ENCODE measurements at places on chromosomes 13 and 19. TPM values are rescaled to one million over a fixed set of nuclear protein-coding genes. Genes with fewer than 3 reads are reported as not detected.

DNA sequence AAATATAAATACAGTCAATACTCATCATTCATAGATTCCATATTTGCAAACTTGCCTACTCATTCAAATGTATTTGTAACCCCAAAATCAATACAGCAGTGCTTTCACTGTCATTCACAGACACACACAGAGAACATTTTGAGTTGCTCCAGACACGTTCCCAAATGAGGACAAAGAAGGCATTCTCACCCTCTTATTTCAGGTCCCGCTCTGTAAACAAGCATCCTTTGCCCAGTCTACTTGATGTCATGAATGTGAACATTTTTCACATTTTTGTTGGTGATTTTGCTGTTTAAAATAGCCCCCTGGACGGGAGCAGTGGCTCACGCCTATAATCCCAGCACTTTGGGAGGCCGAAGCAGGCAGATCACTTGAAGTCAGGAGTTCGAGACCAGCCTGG lies 15.5 kb downstream of the C19orf47 start:
- DNase-seq, result no peak

DNA sequence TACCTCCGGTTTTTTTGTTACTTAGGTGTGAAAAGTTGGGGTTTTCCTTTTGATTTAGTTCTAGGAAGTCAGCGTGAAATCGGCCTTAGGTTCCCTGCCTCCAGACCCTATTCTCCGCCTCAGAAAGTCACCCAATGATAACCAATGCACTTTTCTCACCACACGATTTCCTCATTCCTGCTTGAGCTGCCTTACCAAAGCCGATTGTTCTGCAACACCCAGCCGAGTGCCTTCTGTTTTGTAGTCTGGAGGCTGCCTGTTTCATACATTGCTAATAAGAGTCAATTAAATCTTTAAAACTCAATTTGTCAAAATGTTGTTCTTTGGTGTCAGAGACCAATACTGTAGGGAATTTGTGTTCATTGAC lies 39.7 kb downstream of the GJA3 start:
- no peak for DNase-seq

- DNase-seq, result no peak
These were observed 13.1 kb upstream of the MTIF3 start for GRCh38 chr13:27463500-27463899.

DNA sequence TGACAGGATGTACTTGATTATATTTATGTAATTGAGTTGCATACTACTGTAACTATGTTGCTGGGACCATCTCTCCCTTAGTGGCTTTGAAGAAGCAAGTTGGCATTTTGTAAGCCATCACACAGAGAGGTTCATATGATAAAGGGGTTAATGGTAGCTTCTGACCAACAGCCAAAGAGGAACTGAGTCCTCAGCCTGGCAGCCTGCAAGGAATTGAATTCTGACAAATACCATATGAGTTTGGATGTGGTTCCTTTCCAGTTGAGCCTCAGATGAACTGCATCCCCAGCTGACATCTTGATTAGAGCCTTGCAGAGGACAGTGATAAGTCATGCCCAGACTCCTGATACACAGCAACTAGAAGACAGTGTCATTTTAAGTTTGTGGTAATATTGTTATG lies 8.6 kb upstream of the MYCBP2 start:
- DNase-seq, result no peak

DNA sequence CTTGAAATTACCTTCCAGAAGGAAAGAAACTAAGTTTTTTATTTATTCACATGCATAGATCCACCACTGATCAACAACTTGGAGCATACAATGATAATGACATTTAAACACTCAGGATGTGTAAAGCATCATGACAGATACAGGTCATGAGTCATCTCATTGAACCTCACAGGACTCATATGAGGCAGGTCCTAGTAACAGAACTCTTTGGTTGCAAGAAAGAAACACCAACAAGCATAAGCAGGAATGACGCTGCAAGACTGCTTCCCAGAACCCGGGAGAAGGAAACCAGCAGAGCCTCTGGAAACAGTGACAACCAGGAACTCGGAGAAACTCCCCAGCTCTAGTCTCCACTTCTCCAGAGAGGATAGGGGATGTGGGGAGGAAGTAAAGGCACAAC lies 60.8 kb upstream of the IPO5 start:
- DNase-seq, result no peak

DNA sequence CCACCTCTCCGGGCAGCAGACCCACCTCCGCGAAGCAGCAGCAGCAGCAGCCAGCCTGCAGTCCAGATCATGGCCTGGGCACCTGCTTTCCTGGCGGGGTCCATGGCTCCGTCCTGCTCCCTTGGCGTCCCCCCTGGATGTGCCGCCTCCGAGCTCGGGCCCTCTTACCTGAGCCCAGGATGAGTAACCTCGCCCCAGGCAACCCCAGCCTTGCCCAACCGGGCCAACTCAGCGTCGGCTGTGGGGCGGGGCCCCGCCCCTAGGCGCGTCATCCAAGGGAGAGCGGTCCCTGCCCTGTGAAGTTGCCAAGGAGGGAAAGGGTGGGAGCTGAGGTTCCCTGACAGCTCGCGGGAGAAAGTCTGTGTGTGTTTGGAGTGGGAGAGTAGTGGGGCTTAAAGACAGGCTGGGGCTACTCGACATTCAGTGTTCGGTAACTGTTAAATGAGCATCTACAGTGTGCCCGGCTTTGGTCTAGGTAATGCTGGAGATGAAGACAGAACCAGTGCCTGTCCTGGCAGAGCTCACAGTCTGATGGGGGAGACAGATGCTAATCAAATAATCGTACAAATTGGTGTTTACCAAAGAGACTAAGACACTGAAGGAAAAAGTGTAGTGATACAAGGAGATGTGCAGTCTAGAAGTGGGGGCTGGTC lies at the start of gene LYPD3:
TSS of gene LYPD3 (minus strand) at position 141 of the 653 bp plus-strand sequence. CDS start at position 104, 37 bp downstream.
- DNase-seq, result no peak

HSH2D gene
- 0.38 TPM for total RNA-seq

PCDH20 gene
- total RNA-seq, result 3.4 TPM

MISP3 gene
- total RNA-seq, result 0.98 TPM
